ENCODE measurements at places on chromosomes 4 and X.
A peak's percentile ranks its signal among the peaks of the same experiment; 100 is the strongest.

- DNase-seq: peak; percentile 86
- H3K27ac ChIP-seq: peak overlapping the region; percentile 79
- H3K36me3 ChIP-seq: no peaks in the 10 kb centered on the region
- peaks cover 58% of the 10 kb centered on the region for H3K4me1 ChIP-seq
- no peak overlapping the region for H3K4me3 ChIP-seq
These were observed 78.3 kb downstream of the CLDN34 start for GRCh38 chrX:10045327-10046000.

DNA sequence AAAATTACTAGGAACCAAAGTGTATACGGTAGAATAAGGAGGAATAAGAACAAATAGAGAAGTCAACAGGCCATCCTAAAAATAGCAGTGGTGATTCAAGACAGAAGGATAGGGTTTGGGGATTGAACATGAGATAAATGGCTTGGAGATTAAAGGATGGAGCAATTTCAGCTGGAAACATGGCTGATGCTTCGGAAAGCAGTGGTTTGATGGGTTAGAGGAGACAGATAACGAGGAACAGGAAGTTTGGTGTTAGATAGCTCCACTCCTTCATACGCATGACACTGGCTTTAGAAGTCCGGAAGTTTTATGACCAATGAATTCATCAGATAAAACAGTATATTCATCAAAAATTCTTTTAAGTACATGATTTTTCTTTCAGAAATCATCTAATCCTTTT is 70.8 kb upstream of the GALNTL6 start:
- H3K27me3 ChIP-seq: no peaks in the 10 kb centered on the region
- no peak overlapping the region for H3K27ac ChIP-seq
- no peaks in the 10 kb centered on the region for H3K36me3 ChIP-seq
- no peak for DNase-seq
- H3K4me1 ChIP-seq: no peaks in the 10 kb centered on the region

DNA sequence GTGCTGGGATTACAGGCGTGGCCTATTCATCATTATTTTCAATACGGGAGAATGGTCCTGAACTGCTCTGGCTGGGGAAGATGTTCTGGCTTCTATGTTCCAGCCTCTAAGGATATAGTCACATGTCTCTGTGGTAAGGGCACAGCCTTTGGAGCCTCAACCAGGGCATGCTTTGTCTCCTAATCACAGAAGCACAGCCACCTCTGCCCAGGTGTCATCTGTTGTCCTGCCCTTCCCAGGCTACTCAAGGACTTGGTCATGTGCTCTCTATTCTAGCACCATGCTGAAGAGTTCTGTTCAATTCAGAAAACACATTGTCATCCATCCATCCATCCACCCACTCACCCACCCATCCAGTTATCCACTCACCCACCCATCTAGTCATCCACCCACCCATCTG is 29.5 kb downstream of the ASMTL start:
- no peak overlapping the region for H3K4me3 ChIP-seq
- no peaks in the 10 kb centered on the region for H3K4me1 ChIP-seq
- H3K36me3 ChIP-seq: peaks cover 8% of the 10 kb centered on the region

DNA sequence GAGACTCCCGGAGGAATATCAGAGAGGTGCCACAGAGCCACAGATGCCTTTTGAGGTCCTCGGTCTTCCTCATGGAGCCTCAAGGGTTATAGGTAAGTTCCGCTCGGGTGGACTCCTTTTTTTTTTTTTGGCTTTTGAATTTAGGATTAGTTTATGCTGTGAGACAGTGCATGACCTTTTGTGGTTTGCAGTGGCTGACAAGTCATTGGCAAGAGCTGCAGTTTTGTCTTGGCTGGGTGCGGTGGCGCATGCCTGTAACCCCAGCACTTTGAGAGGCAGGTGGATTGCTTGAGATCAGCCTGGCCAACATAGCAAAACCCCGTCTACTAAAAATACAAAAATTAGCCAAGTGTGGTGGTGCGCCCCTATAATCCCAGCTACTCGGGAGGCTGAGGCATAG is 4.5 kb upstream of the GRSF1 start:
- H3K27ac ChIP-seq: no peak overlapping the region
- DNase-seq: no peak
- H3K27me3 ChIP-seq: no peaks in the 10 kb centered on the region
- H3K36me3 ChIP-seq: no peaks in the 10 kb centered on the region

DNA sequence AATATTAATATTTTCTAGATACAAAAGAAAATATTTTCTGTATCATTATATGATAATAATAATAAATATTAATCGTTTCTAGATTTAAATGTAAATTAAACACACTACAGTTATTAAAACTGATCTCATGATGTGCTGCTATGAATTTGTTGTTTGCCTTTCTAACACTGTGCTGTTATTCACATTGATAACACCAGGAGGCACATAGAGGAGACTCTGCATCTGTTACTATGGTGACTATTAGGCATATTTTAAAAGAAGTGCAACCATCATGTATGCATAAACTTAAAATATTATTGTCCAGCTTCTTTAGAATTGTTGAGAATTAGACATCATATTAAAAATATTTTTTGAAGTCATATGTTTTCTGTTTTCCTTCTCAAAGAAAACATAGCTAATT is 11.8 kb upstream of the PDGFC start:
- no peaks in the 10 kb centered on the region for H3K36me3 ChIP-seq
- H3K27me3 ChIP-seq: no peaks in the 10 kb centered on the region
- DNase-seq: peak; percentile 44
- no peaks in the 10 kb centered on the region for H3K4me1 ChIP-seq
- H3K4me3 ChIP-seq: no peak overlapping the region
